Keratinocyte (primary cell): ENCODE measurements at places on chromosomes 5 and 9.

GRCh38 chr5:78979117-78979742 is 5.9 kb downstream of the ARSB start:
- no peak for DNase-seq

- no peak for DNase-seq
Measured at GRCh38 chr9:36118706-36119105, 17.8 kb upstream of the GLIPR2 start.

DNA sequence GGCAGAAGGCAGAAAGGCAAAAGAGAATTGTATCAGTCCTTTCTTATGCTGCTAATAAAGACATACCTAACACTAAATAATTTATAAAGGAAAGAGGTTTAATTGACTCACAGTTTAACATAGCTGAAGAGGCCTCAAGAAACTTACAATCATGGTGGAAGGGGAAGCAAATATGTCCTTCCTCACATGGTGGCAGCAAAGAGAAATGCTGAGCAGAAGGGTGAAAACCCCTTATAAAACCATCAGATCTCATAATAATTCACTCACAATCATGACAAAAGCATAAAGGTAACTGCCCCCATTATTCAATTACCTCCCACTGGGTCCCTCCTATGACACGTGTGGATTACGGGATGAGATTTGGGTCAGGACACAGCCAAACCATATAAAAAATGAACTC is 312.5 kb upstream of the PTGER4 start:
- no peak for DNase-seq

DNA sequence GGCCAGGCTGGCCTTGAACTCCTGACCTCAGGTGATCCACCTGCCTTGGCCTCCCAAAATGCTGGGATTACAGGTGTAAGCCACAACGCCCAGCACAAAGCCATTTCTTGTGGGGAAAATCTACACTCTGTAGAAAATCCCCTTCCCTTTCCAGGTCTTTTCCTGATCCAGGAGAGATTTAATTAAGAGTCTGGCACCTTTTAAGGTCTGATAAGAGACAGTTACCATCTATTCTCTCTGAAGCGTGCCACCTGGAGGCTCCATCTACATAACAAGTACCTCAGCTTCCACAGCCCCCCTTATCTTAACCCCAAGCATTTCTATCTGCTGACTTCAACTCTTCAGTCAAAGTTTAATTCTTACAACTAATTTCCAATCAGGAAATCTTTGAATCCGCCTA is 71.4 kb upstream of the CDK20 start:
- DNase-seq, result no peak

DNA sequence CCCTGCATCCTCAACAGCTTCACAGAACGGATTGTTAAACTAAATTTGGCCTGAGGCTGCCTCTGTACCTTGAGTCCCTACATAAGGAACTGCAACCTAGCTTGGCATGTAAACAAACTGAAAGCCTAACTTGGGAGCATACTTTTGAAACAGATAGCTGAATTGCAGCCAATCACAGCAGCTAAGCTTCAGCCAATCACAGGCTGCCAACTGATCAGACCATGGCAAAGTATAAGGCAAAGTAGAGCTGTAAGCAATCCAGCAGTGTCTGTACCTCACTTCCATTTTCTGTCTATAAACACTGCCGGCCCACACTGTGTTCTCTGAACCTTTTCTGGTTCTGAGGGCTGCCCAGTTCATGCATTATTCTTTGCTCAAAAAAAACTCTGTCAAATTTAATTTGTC is 8.9 kb upstream of the ZNF483 start:
- DNase-seq, result no peak

DNA sequence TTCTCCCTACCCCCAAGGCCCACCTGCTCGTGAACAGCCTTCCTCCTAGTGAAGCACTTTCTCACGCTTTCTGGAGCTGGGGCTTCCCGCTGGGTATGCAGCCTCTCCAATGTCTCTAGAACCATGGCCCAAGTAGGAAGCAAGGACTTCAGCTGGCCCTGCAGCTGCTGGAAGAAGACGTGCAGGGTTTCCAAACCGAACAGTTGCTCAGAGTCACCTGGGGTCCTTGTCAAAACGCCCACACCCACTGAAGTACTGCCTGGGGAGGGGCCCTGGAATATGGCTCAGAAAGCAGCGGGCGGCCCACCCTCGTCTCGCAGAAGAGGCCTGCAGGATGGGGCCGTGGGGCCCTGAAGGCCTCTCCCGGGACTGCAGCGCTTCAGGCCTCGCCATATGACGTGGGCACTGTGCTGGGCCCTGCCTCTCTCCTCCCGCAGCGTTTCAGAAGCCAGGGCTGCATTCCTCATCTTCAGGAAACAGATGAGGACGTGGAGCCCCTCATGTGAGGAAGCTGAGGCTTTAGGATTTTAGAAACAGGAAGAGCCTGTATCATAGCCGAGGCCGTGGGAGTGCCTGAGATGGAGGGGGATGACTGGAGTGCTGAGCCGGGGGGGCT is 116.0 kb upstream of the LMX1B start:
- no peak for DNase-seq

DNA sequence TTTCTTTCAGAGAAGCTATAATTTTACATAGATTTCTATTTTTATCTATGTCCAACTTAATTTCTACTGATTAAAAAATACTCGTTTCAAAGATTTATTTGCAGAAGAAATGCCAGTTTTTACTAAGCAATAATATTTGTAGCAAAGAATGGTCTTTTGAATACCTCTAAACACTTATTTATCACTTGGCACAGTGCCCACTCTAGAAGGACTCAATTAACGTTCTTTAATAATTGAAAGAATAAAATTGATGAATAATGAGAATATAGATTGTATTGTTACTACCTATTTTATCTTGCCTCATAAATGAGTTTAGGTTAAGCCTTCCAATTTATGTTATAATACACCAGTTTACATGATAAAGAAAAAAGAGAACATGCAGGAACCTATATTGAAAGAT is 889.7 kb upstream of the CDH9 start:
- no peak for DNase-seq

DNA sequence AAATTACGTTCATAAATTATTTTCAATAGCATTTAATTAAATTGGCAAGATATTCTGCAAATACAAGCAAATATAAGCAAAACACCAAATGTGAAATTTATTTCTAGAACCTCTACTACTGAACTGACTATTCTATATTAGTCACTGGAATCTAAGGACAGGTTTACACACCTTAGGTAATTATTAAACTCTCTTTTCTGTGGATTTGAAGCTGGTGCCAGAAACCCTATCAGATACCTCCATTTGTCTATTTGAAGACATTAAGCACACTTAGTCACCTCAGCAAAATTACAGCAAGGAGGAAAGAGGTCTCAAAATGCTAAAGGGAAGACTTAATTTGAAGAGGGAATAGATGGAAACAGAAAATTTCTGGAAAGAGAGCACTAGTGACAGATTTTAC is 83.4 kb downstream of the CPLANE1 start:
- no peak for DNase-seq

DNA sequence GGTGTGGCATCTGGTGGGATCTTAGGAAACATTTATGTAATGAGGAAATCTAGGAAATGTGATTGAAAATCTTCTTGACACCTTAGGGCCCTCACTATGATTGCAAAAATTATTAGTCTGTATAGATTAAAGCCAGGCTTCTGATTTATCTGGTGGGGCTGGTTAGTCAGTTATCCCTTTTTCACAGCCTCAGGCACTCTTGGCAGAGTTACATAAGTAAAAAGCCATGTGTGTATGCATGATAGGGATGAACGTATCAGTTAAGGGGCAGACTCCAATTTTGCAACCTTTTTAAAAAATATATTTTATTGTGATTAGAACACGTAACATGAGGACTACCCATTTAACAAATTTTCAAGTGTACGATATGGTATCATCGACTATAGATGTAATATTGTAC is 30.6 kb upstream of the RAB14 start:
- no peak for DNase-seq

DNA sequence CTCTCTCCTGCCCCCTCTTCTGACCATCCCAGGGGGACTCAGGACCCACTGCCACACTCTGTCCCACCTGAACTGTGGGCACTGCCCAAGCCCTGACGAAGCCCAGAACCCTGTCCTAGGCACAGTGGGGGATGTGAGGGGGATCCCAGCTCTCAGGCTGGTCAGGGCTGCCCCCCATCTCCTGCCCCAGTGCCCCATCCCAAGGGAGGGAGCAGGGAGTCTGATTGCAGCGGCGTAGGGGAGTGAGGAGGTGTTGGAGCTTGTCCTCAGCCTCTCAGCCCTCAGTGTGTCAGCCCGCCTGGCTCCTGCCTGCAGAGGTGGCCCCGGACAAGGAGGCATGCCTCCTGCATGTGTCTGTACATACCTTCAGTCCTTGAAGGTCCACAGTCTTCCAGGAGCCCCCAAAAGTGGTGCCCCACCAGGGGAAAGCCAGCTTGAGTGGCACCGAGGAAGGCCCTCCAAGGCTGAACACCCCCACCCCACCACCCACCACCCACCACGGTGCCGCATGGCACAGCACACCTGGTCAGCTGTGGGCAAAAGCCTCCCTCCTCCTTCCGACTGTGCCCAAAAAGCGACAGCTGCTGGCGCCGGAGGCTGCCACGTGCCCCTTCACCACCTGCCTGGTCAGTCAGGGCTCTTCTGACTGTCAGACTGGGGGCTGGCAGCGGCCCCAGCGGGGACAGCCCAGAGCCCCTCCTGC is 930 bp downstream of the SARDH start:
- no peak for DNase-seq
